HFFc6 (cell line): ENCODE measurements at places on chromosomes 12 and 14.

GRCh38 chr12:101995684-101996083 is 66.1 kb downstream of the WASHC3 start:
- DNase-seq = no peak

GRCh38 chr12:68739891-68740290 is 6.1 kb upstream of the SLC35E3 start:
- no peak for DNase-seq

- DNase-seq = no peak
Observed at GRCh38 chr12:54082397-54082892, 28.8 kb downstream of the HOXC4 start.

- DNase-seq = no peak
Observed at GRCh38 chr12:97921979-97922722, 459.5 kb downstream of the RMST start.

DNA sequence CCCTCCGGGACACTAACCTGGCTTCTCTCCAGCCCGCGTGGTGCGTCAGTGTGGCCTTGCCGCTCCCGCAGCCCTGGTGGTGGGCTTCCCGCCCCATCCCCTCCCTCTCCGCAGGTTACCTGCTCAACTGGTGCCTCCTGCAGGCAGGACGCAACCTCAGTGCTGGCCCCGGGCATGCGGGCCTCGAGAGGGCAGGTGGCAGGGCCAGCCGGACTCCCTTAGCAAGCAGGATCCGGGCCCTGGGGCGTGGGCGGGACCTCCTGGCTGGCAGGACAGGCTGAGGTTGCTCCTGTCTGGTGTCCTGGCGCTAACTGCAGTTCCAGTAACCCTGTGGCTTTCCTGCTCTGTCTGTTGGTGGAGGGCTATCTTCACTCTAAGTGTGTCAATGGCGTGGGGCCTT is 8.6 kb upstream of the ADSS1 start:
- no peak for DNase-seq

GRCh38 chr12:115383668-115384067 is 699.7 kb upstream of the TBX3 start:
- no peak for DNase-seq

DNA sequence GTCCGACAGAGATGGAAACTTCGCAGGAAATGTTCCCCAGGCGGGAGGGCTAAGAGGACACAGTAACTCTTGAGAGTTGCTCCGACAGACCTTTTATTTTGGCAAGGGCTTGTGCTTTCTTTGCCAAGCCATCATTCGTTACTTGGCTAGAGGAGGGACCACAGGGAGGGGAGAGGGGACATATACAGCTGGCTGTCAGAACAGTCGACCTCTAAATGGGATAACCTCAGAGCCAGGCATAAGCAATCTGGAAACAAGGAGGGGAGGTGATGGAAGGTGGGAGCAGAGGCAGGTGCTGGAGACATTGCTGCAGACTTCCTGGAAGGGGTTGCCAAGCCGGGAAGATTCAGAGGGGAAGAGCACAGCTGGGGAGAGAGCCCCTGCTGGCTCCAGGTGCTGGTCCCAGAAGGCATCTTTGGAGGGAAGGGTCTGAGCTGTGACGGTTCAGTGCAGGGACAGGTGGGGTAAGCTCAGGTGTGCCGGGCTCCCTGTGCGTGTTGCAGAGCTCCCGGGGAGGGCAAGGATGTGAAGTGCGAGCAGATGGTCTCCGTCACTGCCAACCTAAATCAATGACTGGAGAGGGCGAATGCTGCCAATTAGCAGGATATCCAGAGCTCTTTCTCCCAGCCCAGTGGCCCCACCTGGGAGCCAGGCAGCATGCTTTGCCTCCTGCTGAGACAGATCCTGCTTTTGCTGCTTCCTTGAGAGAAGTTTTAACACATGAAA is 50.1 kb downstream of the CHST11 start:
- DNase-seq = no peak

- DNase-seq = no peak
Observed at GRCh38 chr12:95259368-95259767, 41.8 kb downstream of the VEZT start.

- DNase-seq = no peak
Observed at GRCh38 chr14:92309968-92310530, 12.9 kb upstream of the SLC24A4 start.

GRCh38 chr12:104478396-104479122 is 21.8 kb downstream of the CHST11 start:
- no peak for DNase-seq

DNA sequence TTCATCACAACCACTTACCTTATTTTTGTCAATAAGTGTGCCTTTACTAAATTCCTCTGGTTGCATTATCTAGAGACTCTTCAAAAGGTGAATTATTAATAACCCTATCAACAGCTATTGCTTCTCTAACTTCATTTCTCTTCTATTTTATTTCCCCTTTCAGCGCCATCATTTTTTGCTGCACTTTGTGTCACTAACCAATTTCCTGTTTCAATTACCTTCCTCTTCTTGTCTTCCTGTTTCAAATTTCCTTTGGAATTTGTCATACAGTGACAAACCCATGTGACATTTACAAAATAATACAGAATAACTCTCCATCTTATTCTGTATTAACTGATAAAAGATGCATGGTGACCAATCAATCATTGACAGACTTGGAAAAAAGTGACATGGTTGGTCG is 12.2 kb upstream of the CLEC2A start:
- DNase-seq = no peak
